ENCODE measurements at places on chromosomes 2 and 18.

- DNase-seq = peak; percentile 79
Measured at GRCh38 chr2:12050396-12050795, 304.0 kb downstream of the LPIN1 start.

DNA sequence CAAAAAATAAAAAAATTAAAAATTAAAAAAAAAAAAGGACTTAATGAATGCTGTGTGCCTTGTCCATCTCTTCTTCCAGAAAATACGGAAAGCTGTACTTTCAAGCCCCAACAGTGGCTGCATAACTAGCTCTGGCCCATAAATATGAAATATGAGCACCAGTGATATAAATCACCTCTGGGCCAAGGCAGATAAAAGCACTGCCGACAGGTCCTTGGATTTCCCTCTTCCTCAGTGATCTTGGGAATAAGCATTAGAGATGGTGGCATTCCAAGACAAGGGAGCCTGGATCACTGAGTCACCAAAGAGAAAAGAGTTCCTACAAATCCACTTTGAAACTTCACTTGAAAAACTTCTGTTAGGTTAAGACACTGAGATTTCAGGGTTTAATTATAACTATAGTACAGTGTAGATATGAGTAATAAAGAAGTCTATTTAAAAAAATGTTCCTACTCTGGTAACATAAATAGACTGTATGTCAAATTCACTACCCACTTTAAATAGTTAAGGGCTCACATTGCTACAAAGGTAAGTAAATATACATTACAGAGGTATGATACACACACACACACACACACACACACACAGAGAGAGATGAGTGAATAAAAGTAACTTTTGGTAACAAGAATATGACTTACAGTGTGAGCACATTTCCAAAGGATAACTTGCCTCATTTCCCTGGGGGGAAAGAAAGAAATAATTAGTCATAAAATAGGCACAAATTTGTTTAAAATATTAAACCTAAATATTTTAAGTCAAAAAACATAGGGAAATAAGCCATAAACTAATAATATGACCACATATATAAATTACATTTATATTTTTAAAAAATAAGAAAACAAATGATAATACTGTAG, 35.6 kb downstream of the PPP3R1 start:
- DNase-seq = no peak

GRCh38 chr18:48308755-48309575, 100.2 kb downstream of the ZBTB7C start:
- DNase-seq = no peak

GRCh38 chr2:38515155-38516074, 87.3 kb downstream of the HNRNPLL start:
- no peak for DNase-seq

DNA sequence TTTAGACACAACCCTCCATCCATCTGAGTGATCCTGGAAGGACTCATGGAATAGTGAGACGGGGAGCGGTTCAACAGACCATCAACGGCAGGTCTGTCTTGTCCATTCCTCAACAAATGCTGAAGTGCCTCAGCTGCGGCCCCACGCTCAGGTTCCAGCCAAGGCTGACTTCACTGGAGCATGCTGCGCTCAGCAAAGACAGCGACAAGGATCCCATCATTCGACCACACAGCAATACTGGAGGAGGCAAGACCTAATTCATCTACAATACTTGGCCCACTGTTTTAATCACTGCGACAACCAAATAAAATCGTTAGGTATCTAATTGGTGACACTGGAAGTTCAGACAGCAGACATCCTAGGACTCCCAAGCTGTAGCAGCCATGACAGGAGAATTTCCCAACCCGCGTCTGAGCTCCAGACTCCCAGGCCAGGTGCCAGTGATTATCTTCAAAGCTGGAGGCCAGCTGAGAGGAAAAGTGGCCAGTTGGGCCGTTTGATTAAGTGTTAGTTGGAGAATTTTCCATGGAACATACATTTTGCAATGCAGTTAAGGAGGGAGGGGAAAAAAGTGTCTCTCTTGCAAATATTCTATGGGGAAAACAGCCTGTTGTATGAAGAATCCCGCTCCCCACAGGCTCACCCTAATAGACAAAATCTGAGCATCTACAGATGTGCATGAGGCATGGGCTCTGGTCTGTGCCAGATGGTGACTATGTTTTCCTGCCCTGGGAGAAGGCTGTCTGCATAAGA, 92.5 kb upstream of the SLC35G4 start:
- no peak for DNase-seq

- no peak for DNase-seq
Measured at GRCh38 chr2:112310906-112311305, 35.5 kb downstream of the ZC3H6 start.

DNA sequence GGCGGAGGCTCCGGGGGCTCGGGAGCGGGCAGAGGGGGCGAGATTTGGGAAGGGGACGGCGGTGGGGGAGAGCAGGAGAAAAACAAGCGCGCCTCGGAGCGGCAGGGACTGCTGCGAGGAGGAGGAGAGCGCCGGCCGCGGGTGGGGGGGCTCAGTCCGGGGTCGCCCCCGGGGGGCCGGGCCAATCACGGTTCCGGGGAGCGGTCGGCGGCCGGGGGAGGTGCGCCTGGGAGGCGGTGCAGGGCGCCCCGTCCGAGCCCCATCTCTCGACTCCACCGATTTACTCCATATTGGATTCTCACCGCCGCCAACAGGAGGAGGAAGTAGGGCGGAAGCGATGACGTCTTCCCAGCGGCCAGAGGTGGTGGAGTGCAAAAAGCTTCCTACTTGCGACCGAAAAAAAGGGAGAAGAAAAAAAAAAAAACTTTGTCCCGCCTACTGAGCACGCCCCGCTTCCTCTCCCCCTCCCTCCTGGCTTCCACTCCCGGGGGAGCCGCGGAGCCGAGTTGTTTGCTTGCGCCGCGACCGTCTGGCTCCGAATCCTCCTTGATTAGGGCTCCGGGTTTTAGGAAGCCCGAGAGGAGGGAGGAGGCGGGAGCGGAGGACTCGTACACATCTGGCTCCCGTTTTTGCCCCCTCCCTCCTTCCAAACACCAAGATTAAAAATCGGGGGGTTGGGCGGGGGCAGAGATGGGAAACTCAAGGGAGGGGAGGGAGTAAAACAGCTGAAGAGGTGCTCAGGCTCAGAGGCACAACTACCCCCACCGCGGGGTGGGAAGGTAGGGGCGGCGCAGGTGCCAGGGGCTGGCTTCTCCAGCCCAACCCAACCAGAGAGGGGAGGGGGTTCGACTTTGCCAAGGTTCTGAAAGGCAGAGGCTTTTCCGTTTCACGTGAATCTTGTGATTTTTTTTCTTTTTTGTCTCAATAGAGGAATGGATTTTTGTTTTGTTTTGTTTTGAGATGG, at the start of gene SPRED2:
Gene SPRED2, minus strand, starts transcription at position 373 of the 964 bp plus-strand sequence. CDS start 612 bp downstream, outside the sequence.
- DNase-seq = peak; percentile 85

DNA sequence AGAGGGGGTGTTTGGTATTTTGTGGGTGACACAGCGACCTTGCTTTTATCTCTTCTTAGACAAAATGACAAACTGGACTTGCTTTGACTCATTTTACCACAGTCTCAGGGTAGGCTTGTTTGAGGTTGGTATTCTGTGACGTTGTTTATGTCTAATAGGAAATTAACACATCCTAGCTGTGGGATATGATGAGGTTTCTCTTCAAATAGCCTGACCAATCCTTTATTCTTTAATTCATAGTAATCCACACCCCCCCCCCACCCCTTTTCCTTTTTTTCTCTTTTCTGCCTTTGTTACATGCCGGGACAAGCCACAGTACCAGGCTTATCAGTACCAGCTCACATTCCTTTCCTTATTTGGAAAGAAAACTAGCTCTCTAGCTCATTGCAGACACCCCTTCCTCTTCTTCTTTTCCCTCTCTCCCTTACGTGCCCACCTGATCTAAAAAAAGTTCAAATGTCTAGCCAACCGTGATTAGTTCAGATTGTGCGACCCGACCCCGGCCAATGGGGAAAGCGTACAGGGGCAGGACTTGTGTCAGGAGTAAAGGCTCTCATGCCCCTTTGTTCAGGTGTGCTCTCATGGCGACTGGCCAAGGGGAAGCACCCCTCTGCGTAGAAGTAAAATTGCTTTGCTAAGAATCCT, 52.2 kb upstream of the PTPRM start:
- DNase-seq = no peak

DNA sequence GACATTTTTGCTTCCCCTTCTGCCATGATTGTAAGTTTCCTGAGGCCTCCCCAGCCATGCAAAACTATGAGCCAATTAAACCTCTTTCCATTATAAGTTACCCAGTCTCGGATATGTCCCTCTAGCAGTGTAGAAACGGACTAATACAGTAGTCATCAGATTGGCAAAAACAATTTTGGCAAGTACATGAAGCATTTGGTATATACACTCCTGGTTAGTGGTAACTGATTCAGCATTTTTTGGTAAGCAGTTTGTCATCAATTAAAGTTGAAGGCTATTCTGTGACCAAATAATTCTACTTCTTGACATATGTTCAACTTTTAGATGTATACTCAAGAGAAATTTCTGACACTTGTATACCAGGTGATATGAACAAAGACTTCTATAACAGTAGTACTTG, 190.5 kb upstream of the STON1 start:
- no peak for DNase-seq

- no peak for DNase-seq
Measured at GRCh38 chr2:200667413-200667812, 81.6 kb downstream of the AOX1 start.

- DNase-seq = no peak
Measured at GRCh38 chr2:41123341-41123740, 671.5 kb upstream of the SLC8A1 start.

DNA sequence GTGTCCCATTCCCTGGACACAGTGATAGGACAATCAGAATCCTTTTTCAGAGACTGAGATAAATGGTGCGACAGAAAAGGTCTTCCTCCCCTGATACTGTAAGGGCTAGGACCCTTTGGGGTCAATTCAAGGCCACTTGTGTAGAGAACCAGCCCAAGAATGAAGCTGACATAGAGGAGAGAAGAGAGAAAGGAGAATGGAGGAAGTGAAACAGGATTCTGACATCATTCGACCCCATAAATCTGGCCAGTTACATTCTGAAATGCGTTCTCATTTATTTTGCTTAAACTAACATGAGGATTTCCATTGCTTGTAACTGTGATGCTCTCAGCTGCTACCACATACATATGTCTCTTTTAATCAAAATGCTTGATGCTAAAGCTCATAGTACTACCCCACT, 148.1 kb downstream of the TMEM163 start:
- no peak for DNase-seq

GRCh38 chr2:169010633-169011460, 20.3 kb downstream of the ABCB11 start:
- DNase-seq = no peak

- no peak for DNase-seq
Measured at GRCh38 chr18:36640021-36640952, 188.5 kb downstream of the TPGS2 start.

DNA sequence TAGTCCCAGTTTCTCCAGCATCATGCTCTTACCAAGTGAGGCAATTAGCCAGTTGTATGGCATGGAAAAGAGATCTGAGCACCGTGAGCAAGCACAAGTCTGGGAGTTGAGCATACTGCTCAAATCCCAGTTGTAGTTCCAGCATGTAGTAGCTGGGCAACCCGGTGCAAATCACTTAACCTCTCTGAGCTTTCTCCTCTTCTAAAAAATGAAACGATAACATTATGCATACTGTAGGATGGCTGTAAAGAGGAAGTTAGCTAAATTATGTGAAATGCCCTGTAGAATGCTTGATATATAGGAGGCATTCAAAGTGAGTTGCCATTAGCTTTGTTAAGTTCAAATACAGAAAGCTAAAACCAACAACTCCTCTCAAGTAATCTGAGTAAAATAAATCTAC, 164.0 kb upstream of the ZEB2 start:
- DNase-seq = no peak

DNA sequence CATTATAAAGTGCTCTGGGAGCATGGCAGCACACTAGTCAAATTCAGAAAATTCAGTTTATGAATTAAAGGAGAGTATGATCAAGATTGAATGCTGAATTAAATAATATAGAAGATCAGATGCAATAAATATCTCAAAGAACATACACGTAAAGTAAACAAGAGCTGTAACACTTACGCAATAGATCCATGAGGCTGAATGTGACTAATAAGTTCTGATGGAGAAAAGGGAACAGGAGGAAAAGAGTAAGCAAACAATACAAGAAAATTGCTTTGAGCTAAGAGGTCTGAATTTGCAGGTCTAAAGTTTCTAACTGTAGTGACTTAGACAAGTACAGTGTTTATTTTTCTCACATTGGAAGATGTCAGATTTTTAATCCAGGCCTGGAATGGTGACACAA, 646.7 kb upstream of the ZNF804A start:
- DNase-seq = no peak

DNA sequence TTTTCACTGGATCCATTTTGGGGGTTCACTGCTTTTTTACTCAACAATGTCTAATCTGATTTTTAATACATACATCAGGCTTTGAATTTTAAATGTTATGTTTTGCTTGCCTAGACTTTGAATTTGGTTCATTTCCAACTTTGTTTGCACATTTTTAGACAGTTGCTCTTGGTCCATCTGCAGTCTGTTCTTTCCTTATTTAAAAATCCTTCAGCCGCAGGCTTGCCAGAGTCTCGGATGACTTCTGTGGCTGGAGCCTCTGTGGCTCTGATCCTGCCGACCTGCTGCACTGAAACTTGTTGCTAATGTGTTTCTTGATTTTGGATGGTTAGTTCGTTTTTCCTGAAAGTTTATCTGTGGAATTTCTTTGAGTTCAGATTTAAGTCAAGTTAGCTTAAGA, 172.0 kb upstream of the ALKAL2 start:
- no peak for DNase-seq

DNA sequence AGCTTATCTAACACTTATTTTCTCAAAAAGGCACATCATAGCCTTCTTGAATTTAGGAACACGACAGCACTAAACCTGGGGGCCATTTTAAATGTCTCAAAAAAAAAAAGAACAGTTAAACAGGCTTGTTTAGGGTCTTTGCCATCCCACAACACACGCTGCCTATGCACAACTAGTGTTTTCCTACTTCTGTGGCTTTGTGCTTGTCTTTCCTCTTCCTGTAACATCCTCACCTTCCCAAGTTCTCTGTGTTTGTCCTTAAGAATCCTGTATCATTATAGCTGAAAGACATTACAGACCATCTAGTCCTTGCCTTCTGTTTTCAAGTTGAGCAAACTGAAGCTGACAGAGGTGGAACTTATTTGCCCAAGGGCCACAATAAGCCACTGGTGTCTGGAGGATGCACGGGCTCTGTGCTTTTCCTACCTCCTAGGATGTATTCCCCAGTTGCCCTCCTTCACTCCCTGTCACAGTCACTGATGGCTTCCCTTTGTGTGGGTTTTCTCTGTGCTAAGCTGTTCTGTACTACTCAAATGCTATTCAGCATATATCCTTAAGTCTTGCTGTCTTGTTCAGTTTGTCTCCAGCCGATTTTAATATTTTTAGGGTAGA, 22.6 kb downstream of the SNRPD1 start:
- DNase-seq = no peak

- no peak for DNase-seq
Measured at GRCh38 chr2:189153619-189154018, 25.9 kb downstream of the COL5A2 start.

DNA sequence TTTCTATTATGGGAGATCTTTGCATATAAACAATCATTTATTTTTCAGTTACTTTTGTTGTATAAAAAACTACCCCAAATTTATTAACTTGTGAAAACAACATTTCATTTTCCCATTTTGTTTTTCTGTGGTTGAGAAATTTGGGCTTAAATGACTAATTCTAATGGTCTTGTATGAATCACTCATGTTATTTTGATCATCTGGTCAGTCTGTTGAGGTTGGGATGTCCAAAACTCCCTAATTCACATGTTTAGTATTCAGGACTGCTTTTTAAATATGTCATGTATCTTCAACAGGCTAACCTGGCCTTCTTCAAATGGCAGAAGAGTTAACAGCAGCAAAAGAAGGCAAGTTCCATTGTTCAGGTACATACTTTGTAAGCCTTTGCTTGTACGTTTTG, 788.1 kb downstream of the TRIB2 start:
- DNase-seq = no peak
